GM23338 (cell line): ENCODE measurements at places on chromosomes 16 and 17.

DNA sequence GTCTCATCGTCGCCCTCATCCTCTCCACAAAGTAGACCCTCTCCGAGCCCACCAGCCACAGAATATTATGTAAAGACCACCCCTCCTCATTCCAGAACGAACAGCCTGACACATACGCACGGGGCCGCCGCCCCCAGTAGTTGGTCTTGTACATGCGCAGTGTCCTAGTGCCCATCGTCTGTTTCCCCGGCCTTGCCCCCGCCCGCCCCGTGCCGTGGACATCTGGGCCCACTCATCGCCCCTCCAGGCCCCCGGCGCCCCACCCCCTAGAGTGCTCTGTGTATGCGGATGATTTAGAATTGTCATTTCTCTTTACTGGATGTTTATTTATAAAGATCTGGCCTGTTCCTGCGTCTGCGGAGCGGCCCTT, 475 bp upstream of the AMDHD2 start:
- no peak for DNase-seq

DNA sequence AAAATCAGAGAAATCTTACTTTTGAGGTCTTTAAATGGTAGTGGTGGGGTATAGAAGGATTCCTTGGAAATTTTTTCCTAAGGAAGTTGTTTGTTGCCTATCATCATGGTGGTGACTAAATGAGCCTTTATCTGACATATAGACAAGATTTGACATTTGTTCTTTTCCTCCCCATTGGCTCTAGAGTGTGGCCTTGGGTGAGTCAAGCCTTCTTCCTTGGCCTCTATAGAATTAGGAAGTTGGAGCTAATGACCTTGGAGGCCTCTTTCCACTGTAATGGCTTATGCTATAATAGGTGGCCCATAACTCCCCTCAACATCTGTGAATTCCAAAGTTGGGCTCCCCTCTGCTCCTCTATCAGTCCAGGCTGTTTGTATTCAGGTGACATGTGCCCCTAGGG, 79.1 kb upstream of the HNF1B start:
- no peak for DNase-seq

DNA sequence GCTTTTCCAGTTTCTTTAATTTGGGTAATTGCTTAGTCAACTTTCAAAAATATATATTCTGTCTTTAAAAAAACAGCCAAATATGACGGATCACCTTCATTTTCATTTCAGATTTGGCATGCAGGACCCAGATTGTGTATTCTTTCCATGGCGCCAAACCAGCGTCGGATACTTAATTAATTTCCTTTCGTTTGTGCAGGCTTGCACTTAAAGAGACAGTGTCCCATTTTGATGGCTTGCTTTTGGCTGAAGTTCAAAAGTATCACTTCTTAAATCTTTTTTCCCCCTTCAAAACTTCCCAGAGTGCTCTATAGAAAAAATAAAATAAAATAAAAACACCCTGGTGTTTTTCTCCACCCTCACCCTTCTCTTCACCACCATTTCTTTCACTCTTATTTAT, 394.5 kb upstream of the SOX9 start:
- no peak for DNase-seq

GRCh38 chr17:63774141-63774968, at the start of gene DDX42:
Gene DDX42 (plus strand): TSS chr17:63774170. CDS start chr17:63787050, 12,880 bp downstream.
- DNase-seq: peak; percentile 94

- no peak for DNase-seq
These were observed 8.1 kb downstream of the CYGB start for GRCh38 chr17:76529224-76530094.

DNA sequence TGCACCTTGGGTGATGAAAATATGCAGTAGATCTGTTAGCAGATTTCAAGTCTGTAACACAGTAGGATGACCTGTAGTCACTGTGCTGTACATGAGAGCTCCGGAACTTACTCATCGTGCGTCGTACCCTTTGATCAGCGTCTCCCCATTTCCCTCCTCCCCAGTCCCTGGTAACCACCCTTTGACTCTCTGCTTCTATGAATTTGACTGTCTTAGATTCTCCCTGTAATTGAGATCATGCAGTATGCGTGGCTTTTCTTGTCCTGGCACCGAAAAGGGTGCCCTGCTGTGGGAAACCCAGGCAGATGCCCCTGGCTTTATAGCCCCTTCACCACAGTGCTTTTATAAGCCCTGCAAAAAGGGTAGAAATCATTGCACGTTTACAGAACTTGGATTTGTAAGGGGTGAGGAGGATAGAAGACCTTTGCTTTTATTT, 20.5 kb downstream of the CLEC16A start:
- DNase-seq: no peak

DNA sequence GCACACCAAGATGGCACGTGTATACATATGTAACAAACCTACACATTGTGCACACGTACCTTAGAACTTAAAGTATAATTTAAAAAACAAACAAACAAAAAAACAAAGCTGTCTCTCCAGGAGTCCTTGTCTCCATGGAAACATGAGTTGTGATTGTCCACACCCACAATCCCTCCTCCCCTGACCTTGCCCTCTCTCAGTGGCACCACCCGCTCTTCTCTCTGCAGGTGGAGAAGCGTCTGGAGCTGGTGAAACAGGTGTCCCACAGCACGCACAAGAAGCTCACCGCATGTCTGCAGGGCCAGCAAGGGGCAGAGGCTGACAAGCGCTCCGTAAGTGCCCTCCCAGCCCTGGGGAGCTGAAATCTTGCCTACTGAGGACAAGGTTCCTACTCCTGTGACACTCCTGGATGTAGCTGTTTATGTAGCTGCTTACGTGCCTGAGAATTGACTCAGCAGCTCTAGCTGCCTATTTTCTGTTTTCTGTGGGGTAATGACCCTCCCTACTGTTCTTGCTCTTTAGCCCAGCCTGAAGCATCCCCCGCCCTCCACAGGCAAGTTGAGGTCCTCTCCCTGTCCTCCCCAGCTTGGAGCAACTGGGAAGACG, 107.0 kb downstream of the ARHGAP44 start:
- peak; percentile 6 for DNase-seq

DNA sequence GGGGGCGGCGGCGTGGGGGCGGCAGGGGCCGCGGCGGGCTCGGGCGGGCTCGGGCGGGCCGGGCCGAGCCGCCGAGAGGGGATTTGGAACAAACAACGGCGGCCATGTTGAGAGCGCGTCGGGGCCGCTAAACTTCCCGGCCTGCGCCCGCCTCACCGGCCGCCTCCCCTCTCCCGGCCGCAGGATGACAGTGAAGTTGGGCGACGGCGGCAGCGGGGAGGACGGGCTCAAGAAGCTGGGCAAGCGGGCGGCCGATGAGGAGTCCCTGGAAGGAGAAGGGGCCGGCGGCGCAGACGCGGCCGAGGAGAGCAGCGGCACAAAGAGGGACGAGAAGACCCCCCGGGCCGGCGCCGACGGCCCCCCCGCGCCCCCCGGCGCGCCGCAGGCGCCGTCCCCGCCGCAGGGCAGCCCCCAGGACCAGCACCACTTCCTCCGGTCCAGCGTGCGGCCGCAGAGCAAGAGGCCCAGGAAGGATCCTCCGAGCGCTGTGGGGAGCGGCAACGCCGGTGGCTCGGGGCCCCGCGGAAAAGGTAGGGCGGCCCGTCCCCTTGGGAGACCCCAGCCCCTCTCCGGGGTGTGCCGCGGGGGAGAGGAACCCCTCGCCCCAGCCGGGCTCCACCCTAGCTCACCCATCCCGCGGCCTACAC, 2.4 kb downstream of the CRAMP1 start:
- peak; percentile 65 for DNase-seq

DNA sequence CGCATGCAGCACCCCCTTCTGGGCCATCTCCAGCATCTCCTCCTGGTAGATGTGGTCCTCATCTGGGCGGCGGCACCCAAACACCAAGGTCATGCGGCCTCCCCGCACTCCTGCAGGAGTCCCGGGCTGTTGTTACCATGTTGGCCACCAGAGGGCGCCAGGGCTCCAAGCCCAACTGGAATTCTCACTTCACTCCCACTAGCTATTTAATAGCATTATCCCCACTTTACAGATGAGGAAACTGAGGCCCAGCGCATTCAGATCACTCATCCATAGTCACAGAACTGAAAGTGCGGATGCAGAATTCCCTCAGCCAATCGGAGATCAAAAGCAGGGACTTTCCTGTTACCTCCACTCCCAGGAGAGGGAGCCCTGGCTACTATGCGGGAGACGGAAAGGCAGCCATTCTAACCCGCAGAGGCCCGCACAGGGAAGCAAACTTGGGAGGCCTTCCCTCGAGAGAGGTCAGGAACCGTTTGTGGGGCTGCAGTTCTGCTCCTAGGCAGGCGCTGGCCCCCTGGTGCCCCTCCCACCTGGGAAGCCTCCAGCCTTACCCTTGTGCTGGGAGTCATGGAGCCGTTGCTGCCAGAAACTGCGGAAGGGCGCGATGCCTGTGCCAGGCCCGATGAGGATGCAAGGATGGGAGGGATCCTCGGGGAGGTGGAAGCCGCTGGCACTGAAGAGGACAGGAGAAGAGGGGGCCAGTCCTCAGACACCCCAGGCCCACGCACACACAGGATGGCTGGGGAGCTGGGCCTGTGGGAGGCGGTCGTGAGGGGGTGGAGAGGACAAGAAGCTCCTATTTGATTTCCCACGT, 40.1 kb downstream of the NOS2 start:
- DNase-seq: peak; percentile 84

- no peak for DNase-seq
These were observed 326.7 kb upstream of the CDH5 start for GRCh38 chr16:66039793-66040192.

DNA sequence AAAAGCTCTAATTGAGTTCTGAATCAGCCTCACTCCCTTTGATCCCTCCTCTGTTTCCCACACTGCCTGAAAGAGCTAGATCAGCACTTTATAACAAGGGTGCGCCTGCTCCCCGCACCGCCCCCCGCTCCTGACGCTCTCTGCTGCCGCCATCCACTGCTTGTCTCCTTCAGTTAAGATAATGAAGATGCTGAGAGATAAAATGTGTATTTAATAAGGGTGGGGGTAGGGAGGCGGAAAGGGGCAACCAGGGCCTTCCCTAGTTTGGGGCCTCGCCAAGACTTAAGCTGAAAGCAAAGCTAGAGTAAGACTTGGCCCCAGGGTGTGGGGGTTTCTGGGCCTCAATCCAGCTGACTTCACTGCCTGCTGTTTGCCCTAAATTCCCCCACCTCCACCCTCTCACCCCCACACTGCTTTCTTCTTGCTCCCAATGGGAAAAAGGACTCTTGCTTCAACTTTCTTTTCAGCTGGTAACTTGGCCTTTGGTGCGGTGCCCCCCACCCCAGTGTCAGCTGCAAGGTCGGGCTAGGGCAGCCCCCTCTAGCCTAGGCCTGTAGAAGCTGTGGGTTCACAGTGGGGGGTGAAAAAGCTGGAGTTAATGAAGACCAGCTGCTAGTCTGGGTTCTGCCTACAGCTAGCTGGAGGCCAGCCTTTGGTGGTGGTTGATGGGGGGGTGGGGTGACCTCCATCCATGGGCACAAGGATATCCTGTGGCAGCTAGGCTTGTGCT, 1.8 kb upstream of the RARA start:
- peak; percentile 70 for DNase-seq

DNA sequence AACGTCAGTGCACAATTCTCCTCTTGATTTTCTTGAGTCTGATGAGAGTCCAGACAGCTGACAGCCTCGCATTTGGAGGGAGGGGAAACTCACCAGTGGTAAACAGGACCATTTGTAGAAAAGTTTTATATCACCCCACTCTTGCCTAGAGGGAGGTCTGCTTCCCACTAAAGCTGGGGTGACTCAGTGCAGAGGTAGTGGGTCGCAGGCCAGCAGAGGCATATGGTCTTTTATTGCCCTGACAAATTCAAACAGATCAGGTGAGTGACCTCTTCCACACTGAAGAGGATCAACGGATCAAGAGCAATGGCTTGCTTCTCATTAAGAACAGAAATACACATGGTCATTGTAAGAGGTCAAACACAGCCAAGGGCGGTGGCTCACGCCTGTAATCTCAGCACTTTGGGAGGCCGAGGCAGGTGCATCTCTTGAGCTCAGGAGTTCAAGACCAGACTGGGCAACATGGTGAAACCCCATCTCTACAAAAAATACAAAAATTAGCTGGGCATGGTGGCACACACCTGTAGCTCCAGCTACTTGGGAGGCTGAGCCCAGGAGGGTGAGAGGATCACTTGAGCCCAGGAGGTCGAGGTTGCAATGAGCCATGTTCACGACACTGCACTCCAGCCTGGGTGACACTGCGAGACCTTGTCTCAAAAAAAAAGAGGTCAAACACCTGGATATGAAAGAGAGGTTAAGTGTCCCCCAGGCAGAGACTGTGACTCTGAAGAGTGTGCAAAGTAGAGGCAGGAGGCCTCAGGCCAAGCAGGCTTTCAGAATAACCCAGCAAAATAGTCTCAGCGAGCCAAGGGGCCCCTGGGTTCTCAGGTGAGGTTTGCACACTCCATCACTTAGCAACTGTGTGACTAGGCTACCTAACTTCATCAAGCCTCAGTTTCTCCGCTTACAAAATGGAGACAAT, 56.5 kb upstream of the ERN1 start:
- no peak for DNase-seq

DNA sequence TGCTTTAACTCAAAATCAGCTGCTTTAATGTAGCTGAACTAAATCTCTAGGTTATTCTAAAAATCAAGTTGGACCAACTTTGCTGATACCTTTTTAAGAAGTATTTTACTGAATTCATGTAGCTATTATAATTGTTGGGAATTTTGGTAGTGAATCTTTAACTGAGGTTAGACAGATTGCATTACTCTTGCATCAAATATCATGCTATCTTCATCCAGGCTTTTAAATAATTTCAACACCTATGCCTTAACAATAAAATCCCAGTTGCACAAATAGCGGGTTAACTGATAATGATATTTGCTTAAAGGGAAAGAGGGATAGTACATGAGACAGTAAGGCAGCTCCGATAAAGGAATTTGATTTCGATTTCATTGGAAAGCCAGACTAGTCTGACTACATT, 241.3 kb upstream of the TBX2 start:
- DNase-seq: no peak
